ENCODE measurements at places on chromosomes 1 and 21.

DNA sequence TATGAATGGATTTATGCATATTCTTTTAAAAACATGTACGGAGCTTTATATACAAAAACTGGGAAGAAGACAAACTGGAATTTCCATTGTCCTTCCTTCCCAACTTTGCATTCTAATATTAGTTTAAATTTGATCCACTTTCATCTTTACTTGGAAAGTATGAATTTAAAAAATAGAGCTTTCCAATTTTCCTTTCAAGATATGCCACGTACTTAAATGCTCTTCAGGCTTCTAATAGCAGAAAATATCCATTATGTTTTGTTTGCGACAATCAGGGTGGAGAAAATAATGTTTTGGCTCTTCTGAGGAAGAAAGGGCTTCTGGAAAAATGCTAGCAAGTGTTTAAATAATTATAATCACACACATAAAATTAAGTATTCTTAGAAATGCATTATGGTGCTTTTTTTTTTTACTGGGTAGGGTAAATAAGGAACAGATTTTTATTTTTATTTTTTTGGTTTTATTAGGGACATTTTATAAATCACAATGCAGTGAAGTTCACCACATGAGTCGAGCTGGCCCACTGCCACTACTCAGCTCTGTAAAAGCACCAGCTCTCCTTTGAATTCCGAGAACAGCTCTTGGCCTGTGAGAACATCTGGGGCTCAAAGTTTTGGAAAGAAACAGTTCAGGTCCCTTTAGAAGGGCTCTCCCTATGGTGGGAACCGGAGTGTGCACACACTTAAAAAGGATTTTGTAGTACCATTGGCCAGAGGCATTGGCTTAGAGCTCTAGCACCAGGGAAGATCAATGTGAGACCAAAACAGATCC is 287.4 kb upstream of the LYPLAL1 start:
- DNase-seq = peak; percentile 9

- no peak for DNase-seq
Measured at GRCh38 chr1:158323866-158324265, 7.5 kb downstream of the CD1B start.

DNA sequence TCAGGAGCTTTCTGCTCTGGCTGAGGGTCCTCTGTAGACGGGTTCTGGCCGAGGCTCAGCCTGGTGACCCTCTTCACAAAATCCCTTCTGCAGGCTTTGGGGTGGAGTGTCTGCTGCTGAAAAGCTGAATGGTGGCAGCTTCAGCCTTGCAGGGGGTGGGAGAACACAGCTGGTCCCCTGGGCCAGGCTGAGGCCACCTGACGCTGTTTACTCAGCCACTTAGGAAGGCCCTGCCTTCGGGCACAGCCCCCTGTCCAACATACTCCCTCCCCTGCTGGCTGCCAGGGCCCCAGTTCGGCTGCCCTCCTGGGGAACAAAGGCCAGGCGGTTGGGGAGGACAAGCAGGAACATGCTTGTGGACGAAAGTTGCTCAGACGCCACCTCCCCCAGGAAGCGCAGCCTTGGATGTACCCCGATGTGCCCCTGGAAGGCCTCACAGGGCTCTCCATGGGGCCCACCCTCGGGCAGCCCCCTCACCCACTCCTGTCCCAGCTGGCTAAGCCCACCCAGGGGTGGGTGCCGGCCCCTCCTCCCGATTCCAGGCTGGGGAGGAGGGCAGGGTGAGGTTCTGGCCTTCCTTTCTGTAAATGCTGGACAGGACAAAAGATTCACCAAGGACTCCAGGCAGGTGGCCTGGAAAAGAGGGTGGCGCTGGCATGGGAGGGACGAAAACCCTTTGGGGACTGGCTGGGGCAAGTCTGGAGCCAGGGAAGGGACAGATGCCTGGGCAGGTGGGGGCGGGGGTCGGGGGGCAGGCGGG is at the start of gene ANKRD65:
ANKRD65 (minus strand) TSS at position 130 of the 760 bp plus-strand sequence. CDS start 271 bp downstream, outside the sequence.
- DNase-seq = no peak

DNA sequence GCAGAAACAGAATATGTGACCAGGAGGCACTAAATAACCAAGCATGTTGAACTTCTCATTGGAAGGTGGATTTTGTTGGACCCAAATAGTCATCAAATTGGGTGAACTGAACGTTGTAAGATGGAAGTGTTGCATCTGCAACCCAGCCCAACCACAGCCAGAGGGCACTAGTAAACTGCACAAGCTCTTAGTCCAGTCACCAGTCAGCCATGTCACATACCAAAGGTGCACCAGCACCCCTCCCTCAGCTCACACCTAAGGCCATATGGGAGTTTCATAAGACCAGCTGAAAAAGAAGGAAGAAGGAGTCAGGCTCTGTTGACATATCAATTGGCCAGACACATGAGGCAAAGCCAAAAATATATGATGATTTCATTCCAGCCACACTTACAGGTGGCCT is 481.7 kb upstream of the NR5A2 start:
- peak; percentile 17 for DNase-seq

GRCh38 chr1:199132006-199132405 is 493.2 kb downstream of the PTPRC start:
- DNase-seq = no peak
